ENCODE measurements at places on chromosomes 16 and 17. TPM values are rescaled to one million over a fixed set of nuclear protein-coding genes. Genes with fewer than 3 reads are reported as not detected.

GRCh38 chr17:51647067-51647466, 386.7 kb downstream of the UTP18 start:
- DNase-seq: no peak

- no peak for DNase-seq
These were observed 49.2 kb upstream of the EMP2 start for GRCh38 chr16:10629592-10629963.

DNA sequence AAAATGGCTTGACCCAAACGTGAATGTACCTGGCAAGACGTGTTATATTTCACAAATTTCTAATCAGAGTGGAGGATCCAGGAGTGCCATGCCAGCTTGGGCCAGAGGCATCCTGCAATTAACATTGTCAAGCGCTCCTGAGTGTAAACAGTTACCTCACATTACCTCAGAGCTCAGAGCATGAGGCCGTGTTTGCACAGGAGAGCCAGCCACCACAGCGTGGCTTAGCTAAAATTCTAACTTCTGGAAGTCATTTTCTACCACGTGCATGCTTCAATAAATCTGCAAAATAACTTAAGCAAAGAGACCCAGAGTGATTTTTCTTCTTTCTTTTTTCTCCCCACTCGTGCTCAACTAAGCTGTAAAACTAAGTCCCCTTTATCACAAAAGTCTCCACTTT, 769.0 kb downstream of the KCNJ2 start:
- DNase-seq: no peak

DNA sequence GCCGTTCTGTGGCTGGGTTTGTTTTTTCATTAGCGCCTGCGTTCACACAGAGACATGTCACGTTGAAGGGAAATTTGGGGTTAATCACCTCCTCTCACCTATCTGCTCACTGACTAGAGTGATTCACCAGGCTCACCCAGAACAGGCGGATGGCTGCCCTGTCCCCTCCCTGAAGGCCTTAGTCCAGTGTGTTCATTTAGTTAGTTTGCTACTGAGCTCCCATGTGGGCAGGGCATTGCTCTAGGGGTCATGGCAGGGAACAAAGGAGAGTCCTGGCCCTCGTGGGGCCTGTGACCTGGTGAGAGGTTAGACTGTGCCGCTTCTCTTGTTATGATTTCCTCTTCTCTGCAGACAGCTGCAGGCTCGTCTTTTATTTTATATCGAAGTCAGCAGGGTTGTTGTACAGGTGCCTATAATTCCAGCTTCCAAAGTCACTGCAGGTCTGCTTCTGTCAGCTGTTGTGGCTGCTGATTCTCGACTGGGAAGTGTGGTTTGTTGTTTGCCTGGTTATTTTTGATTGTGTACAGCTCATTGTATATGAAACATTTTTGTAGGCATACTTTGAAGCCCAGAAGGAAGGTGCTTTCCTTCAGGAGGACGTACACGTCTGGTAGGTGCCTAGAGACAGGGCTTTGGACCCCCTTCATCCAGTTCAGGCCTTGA, 73.4 kb upstream of the GSE1 start:
- no peak for DNase-seq

DNA sequence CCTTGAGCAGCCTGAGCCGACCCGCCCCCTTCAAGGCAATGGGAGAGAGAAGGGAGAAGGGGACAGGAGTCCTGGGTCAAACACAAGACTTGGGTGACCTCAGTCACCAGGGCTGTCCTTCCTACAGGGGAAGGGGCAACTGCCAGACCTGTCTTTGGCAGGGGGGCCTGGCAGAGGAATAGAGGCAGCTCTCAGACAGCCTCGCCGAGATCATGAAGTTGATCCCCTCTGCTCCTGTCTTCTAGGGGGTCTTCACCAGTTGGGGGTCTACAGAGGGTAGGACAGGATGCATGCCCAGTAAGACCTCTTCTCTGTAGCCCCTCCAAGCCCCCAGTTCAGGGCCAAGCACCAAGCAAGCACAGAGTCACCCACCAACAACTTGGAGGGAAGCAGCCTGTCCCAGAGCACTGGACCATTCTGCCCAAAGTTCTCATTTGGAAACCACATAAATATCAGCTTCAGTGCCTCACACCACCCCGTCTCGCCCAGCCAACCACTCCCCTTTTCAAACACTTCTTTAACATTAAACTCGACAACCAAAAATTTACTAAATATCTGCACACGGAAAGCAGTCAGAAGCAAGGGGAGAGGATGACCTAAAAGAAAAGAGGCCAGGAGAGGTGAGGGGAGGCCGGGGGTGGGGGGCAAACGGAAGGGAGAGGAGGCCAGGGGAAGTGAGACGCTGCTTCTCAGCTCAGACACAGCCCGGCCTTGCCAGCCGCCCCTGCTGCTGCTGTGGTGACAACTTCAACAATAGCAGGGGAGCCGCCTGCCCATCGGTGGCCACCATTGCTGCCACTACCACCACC, 7.7 kb downstream of the DOK4 start:
- DNase-seq: no peak

DNA sequence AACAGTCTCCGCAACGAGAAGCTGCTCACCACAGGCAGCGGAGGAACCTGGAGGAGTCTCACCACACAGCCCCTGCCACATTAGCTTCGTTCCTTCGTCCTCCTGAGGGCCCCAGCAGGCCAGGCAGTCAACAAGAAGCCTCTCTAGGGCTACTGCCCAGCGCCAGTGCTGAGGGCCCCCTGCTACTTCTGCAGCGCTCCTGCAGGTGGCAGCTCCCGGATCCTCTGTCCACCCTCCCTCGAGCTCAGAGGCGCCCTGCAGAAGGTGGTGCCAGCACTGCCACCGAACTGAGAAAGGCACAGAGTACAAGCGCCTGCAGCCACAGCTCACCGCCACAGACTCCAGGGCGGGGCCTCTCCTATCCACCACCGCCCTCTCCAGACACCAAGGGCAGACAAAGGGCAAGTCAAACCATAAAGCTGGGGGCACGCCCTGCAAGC, 27.3 kb downstream of the KDM8 start:
- DNase-seq: no peak

DNA sequence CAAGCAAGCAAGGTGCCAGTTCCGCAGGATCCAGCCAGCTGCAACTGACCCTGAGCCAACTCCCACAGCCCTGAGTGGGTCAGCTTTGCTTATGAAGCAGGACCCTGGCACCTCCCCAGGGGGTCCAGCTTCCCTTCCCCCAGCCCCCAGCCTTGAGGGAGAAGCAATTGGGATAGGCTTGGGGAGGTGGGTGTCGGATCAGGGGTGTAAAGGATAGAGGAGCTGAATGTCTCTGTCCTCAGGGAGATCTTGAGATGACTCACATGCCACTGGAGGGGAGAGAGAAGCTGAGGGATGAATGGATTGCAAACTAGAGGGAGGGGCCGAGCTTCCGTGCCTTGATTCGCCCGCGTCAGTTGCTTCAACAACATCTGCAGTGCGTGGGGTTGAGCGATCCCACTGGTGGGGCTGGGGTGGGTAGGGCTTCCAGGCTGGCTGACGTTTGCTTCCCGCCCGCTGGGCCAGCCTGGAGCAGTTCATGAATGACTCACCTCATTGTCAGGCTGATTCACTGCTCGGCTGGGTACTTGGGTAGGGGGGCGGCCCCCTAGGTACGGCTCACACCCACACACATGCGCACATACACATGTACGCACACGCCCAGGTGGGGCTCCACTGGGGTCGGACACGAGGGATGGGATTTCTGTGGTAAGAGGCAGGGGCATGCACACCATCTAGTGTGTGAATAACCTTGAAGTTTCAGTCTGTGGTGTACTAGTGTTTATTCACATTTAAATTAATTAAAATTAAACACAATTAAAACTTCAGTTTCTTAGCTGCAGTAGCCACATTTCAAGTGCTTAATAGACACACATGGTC, 3.6 kb upstream of the HROB start:
- DNase-seq: peak; percentile 57

Gene CDRT15L2
- not detected for total RNA-seq

GRCh38 chr17:66635386-66636045, 199.4 kb upstream of the CACNG5 start:
- DNase-seq: no peak

- DNase-seq: no peak
These were observed 4.4 kb downstream of the CACNG4 start for GRCh38 chr17:66968916-66969315.

DNA sequence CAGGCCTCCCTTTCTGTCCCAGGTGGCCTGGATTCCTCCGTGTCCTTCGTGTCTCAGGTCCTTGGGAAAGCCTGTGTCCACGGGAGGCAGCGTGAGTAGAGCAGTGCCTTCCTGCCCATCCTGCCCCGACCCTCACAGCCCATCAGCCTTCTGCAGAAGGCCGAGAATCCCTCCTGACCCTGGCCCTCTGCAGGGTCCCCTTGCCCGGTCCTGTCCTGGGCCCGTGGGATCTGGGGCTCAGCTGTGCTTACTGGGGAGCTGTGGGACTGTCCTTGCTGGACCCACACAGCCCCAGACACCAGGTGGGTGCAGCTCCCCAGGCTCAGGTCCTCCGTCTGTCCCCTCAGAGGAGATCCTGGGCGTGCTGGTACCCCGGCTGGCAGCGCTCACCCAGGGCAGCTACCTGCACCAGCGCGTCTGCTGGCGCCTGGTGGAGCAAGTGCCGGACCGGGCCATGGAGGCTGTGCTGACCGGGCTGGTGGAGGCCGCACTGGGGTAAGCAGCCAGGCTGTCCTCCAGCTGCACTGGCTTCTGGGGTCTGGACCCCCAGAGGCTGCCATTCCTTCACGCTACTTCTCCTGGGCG, 3.9 kb downstream of the TELO2 start:
- no peak for DNase-seq

DNA sequence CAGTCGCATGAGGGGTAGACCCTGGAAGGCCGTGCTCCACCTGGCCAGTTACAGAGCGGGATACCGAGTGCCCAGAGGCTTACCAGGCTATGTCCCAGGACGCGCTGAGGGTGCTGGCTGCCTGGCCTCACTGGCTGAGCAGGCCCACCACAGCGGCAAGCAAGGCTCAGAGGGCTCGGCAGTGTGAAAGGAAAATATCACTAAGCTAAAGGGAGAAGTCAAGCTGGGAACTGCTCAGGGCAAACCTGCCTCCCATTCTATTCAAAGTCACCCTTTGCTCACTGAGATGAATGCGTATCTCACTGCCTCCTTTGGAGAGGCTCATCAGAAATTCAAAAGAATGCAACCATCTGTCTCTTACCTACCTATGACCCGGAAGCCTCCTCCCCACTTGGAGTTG, 37.4 kb downstream of the CCDC57 start:
- DNase-seq: no peak

- no peak for DNase-seq
These were observed 783.2 kb upstream of the RBFOX1 start for GRCh38 chr16:6549415-6549814.

- DNase-seq: no peak
These were observed 353.4 kb downstream of the SOX9 start for GRCh38 chr17:72474243-72474642.

Gene GALR2
- 1.1 TPM for total RNA-seq

- DNase-seq: no peak
These were observed 26.6 kb downstream of the PEMT start for GRCh38 chr17:17564896-17565295.

GRCh38 chr16:89257281-89257731, 39.8 kb downstream of the ZNF778 start:
- no peak for DNase-seq

- no peak for DNase-seq
These were observed 4.0 kb upstream of the CMTM3 start for GRCh38 chr16:66600477-66600876.

Gene PTGES3L
- 6.5 TPM for total RNA-seq

DNA sequence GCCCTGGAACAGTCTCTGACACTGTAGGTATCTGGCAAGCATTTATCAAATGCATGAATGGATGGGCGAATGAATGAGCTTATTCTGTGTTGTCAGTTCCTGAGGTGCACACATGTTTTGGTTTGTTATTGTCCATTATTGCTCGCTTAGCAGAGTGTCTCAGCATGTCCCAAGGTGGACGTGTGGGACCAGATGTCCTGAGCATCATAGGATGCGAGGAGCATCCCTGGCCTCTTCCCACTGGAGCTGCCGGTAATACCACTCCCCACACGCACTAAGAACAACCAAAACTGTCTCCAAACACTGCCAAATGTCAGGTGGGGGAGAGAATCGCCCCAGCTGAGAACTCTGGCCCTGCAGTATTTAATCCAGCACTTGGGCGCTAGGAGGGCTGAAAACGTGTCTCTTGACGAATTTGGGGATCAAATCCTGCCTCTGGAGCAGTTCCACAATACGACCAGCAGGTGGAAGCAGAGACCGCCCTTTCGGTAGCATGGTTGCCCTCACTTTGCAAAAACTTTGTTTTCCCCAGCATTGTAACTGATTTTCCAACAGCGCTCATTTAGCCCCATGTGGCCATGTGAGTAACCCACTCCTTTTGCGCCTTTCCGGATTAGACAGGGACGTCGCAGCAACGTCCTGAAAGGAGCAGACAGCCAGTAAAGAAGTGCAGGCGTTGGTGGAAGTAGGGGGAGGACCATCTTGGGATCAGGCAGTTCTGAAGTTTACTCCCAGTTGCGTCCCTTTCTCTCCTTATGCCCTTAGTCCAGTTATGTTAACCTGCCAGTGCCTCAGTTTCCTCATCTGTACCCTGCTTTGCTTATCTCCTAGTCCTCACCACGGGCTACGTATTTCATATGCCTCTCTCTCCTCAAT, 22.7 kb downstream of the TMEM114 start:
- DNase-seq: peak; percentile 76

- no peak for DNase-seq
These were observed 132.6 kb upstream of the NOL11 start for GRCh38 chr17:67585077-67585602.

- no peak for DNase-seq
These were observed 19.0 kb upstream of the LHX1 start for GRCh38 chr17:36918211-36918691.
